NCI-H345 (cell line): ENCODE measurements at places on chromosomes 7 and 10.
A peak's percentile ranks its signal among the peaks of the same experiment; 100 is the strongest.

- DNase-seq, result no peak
Observed at GRCh38 chr7:54904986-54905385, 113.8 kb upstream of the EGFR start.

- peak; percentile 61 for DNase-seq
Observed at GRCh38 chr7:94908323-94909178, 1.2 kb downstream of the PPP1R9A start.

- DNase-seq, result no peak
Observed at GRCh38 chr10:598415-599170, 90.9 kb downstream of the DIP2C start.

DNA sequence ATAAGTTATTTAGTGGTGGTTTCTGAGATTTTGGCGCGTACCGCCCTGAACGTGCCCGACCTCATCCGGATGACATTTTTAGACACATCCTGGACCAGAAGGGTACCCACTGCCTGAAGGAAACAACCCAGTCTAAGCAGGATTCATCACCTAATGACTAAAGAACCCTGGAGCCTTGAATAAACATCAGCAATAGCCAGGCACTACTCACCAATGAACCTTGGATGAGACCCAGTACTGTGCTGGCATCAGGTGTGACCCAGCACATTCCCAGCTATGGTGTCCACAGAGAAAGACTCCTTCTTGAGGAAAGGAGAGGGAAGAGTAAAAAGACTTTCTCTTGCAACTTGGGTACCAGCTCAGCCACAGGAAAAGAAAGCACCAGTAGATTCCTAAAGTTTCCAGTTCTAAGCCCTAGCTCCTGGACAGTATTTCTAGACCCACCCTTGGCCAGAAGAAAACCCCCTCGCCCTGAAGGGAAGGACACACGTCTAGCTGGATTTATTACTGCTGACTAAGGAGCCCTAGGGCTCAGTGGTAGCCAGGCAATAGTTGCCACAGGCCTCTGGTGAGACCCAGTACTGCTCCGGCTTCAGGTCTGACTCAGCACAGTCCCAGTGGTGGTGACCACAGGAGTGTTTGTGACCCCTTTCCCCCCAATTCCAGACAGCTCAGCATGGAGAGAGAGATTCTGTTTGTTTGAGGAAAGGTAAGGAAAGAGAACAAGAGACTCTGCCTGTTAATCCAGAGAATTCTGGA lies 32.5 kb downstream of the ZNF277 start:
- DNase-seq, result no peak

GRCh38 chr10:42987575-42987974 lies 89.3 kb upstream of the RET start:
- DNase-seq, result no peak

DNA sequence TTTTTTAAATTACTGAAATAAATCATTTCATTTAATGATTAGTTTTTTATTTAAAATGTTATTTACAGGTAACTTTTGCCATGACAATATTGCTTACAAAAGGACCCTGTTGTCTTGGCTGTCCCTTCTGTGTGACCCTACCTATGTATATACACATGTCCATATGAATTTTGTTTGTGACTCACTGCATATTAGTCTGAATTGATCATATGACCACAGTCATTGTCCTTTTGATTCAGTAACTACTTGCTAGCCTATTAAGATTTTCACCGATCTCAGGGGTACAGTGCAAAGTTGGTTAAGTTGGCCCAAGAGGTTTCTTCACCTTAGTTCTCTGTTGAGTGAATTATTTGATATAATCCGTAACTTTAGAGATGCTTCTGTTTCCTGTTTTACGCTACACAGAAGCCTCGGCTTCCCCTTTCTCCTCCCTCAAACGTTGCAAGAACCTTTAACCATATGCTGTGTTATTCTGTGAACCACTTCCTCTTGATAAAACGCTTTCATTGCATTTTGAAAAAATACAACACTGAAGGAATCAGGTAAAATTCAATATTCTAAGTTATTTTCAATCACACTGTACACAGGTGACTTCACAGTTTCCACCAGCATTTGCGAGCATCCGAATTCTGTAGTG lies 43.9 kb downstream of the APBB1IP start:
- no peak for DNase-seq

- DNase-seq, result no peak
Observed at GRCh38 chr10:96614515-96614914, 27.7 kb upstream of the TM9SF3 start.

GRCh38 chr7:129368389-129368986 lies 65.7 kb upstream of the STRIP2 start:
- no peak for DNase-seq
